ENCODE measurements at places on chromosomes 3 and 15.

- no peak for DNase-seq
Observed at GRCh38 chr3:183485093-183485492, 56.7 kb upstream of the MCF2L2 start.

GRCh38 chr15:48614051-48614450 is 31.5 kb downstream of the FBN1 start:
- no peak for DNase-seq

DNA sequence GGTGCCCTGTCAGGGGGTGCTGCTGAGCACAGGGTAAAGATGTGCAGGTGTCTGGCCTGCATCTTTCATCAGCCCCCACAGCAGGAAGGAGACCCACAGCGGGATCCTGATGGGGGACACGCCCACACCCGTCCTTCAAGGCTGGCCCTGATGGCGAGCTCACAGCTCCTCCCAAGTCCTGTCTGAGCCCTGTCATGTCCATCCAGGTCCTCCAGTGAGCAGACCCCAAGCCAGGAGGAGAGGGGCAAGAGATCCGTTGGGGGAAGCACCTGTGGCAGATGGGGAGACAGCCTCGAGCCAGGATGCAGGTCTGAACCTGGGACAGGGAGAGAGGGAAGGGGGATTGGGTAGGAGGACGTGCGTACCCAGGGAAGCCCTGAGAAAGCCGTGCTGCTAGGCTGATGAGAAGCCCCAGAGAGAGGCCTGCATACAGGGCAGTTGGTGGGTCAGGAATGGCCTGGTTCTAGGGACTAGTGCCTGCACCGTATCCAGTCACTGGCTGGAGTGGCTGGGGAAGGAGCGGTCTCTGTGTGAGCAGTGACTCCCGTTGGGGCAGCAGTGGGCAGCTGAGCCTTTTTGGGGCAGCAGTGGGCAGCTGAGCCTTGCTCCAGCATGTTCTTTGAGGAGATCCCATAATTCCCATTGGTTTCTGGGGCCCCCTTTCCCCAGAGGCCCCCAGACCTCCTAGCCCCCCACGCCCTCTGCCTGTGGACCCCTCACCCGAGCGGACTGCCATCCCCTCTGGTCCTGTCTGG is 133.3 kb upstream of the MEF2A start:
- DNase-seq = no peak

DNA sequence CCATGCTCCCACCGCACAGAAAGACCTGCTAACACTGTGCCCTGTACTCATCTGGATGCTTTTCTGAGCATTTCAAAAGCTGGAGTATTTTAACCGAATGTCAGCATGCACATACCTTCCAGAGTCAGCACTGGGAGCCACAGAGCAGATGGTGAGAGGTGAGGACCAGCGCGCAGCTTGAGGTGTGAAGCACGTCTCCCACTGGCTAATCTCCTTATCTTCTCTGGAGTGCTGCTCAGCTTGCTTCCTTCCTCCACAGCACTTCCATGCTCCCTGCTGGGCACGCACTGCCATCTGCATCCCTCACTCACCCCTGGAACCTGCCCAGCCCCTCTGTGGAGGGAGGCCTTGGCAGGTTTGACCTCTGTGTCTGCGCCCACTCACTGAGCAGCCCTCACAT is at the start of gene GNB5:
Gene GNB5, minus strand, starts transcription at position 186 of the 400 bp plus-strand sequence. CDS start 6,716 bp downstream, outside the sequence.
- no peak for DNase-seq

GRCh38 chr15:57510647-57511046 is 81.1 kb upstream of the MYZAP start:
- no peak for DNase-seq

DNA sequence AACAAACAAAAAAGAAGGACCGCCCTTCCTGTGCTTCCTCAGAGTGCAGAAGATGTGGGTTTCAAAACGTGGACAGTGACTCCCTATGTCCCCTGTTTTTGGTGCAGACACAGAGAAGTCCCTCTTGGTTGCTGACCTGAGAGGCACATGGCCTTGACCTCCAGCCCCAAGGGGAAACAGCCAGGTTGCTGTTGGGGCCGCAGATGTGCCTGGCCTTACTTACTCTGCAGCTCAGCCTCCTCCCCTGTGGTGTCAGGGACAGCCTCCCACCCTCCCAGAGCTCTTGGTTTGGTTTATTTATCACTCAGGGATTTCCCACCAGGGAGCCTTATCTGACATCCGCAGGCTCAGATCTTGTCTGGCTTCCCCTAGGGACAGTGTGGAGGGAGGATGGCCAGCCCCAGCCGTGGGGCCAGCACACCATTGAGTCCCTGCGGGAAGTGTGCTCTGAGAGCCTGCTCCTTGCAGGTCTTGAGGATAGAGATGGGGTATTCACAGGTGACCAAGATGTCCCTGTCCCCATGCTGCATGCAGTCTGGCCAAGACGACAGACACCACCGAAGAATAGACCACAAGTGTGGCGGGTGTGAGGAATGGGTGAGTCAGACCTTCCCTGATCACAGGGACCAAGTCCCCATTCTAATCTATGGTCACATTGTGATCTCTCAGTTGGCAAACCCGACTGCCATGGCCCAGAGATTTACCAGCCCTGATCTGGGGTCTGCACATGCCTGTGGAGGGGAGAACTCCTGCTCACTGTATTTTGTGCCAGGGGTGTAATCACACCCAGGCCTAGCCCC is 134.3 kb upstream of the ABHD17C start:
- DNase-seq = no peak
